Fibroblast of upper back skin (primary cell): ENCODE measurements at places on chromosomes 12 and 14.
A peak's percentile ranks its signal among the peaks of the same experiment; 100 is the strongest.

GRCh38 chr14:69657950-69658355 lies 46.6 kb downstream of the SUSD6 start:
- DNase-seq: peak; percentile 58

DNA sequence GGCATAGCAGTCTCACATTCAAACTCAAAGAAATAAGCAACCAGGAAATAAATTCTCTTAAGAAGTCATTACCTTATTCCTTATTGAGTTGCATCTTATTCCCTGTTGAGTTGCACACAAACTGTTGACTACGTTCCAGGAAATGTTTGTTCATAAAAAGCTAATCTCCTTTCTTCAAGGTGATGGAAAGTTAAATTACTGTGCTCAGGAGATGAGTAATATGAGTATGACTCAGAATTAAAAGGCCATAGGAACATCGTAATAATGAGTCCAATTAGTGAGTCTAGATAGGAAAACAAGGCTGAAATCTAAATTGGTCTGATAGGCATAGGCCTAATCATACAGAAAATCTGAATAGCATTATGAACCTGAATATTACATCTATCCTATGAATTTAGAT lies 203.1 kb downstream of the SLC2A13 start:
- DNase-seq: no peak

DNA sequence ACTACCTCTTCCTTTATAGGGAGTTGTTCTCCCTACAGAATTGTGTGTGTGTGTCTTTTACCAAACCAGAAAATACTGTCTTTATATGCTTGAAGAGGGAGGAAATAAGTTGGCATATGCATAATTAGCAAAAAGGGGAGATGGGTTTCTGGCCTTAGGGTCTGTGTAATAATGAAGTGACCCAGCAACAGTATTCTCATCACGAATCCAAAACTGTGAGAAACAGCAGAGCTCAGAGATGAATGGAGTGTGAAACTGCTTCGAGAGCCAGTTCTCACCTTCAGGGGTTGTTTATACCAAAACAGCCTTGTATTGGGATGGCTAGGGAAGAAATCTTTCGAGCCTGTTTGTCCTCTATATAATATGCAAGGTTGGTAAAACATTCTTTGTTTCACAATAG lies 227.5 kb downstream of the MON2 start:
- no peak for DNase-seq

GRCh38 chr12:121443911-121444841 lies 44.3 kb downstream of the RNF34 start:
- no peak for DNase-seq

DNA sequence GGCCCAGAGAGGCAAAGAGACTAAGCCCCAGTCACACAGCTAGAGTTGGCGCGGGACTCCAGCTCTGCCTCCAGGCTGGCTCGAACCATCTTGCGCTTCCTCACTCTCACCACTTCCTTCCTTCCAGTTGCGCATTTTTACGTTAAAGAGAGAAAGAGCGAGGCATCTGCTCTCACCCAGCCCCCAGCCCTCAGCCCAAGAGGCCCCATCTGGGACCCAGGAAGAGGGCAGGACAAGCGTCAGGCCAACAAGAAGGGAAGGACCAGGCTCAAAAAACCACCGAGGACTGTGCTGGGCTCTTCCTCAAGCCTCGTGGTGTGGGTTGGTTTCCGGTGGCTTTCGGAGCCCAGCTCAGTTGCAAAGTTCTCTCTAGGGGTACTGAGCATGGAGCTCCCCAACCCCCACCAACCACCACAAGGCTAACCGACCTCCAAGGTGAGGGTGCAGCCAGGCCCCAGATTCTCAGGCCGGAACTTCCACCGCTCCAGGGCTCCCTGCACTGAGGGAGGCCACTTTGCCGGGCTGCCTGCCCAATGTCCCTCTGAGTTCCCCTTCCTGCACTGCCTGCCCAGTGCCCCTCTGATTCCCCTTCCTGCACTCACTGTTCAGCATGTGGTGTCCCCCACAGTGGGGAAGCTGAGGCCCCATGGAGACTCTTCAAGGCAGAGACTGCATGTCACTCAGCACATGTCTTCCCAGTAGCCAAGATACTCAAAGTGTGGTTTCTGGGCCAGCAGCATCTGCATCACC lies 35.9 kb downstream of the TESC start:
- DNase-seq: no peak

GRCh38 chr12:23528316-23528715 lies 421.2 kb downstream of the SOX5 start:
- DNase-seq: no peak

DNA sequence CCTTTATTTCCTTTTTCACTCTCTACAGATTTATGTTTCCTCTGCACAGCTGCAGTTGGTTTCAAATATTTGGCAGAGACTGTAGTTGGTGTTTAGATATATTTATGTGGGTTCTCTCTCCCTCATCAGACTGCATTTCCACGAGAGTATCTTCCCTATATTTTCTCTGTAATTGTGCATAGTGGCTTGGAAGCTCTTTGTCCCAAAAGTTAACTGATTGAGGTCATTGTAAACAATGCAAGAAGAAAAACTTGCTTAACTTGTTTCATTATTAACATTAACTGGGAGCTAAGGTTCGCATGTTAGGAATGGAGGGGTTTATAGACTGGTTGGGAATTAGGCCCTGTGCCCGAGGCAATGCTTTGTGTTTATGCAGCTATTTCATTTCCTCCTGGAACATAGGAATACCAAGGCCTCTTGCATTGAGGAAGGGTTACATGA lies 216.9 kb upstream of the HMGA2 start:
- DNase-seq: peak; percentile 67

- DNase-seq: peak; percentile 76
Measured at GRCh38 chr12:112419297-112420133, 768 bp downstream of the PTPN11 start.

DNA sequence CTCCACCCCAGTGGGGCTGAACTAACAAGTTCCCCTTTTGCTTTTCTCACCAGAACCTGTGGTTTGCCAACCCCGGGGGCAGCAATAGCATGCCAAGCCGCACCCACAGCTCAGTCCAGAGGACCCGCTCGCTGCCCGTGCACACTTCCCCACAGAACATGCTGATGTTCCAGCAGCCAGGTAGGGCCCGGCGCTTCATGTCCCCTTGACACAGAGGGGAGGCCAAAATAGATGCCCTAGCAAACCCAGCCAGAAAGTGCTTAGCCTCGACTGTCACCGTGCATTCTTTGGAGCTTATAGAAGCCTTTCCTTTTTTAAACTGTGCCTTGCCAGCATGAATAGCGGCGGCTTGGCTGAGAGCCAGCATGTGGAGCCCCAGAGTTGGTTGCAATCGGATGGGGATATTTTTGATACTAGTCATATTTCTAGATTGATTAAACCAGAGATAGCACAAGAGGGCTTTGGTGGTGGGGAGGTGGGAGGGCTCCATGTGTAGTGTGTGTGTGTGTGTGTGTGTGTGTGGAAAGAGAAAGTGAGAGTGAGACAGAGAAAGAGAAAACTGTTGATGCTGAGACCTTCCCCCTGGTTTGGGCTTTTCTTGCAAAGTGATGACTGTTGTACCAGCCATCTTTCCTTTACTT lies 126.1 kb downstream of the GCH1 start:
- DNase-seq: peak; percentile 84

GRCh38 chr14:68145036-68145435 lies 325.5 kb downstream of the RAD51B start:
- no peak for DNase-seq

- no peak for DNase-seq
Measured at GRCh38 chr14:44565968-44566367, 58.9 kb upstream of the FSCB start.

DNA sequence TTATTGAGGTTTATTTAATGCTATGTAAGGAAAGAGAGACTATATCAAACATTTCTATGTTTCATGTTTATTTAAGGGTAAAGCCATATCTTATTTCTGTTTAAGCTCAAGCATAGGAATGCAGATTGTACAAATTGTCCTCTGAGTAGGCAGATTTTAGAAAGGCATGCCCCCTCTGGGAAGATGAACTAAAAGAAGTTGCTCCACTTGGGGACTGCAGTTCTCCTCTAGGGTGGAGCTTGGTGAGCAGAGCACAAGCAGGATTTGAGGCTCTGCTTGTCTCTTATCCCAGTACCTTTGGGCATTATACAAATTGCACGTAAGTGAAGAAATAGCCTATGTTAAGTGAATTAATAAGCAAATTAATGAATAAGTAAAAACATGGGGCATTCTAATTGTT lies 96.2 kb upstream of the PDE3A start:
- DNase-seq: no peak
